ENCODE measurements at places on chromosomes 2 and 18.

DNA sequence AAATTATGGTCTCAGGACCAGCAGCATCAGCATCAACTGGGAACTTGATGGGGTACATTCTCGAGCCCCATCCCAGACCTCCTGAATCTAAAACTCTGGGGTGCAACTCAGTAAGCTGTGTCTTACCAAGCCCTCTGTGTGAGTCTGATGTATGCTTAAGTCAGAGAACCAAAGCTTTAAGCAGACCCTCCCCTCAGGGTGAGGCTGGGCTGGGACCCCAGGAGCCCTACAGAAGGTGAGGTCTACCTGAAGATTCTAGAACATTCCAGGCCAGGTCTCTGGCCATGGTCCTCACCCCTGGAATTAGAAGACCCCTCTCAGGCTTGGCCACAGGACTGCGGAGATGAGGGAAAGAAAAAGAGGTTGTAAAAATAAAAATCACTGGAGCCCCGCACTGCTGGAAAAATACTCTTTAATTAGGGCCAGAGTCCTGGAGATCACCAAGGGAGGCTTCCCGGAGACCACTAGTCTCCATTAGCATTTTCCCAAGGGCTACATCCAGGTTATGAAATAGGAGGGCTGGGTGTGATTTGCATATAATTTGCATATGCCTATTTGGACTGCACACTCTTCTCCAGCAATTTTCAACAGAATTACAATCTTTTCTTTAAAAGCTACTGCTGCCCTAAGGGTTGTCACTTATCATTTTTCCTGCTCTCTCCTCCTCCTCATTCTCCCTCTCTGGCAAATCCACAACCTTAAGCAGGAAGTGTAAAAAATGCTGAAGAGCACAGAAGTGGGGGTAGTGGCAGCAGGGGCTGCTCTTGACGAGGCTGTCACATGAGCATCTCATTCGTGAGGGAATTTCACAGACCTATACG, 100.2 kb downstream of the ZBTB7C start:
- no peak for DNase-seq

- DNase-seq: no peak
These were observed 310.3 kb upstream of the DLGAP1 start for GRCh38 chr18:4765401-4765800.

DNA sequence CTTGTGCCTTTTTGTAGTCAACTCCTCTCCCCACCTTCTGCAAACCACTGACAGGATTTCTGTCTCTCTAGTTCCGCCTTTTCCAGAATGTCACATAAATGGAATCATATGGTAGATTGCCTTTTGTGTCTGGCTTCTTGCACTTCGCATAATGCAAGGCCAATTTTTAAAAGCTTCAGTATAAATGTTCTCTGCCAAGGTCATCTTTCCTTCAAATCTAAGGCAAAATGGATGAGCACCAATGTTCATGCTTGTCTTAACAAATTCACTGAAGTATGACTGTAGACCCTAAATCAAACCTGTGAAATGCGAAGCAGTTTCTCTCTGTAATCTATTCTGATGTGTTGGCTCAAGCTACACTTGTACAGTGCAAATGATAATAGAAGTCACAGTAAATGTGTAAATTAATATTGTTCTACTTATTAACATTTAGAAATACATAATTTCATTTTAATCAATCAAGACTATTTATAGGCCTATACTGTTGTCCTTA, 92.8 kb upstream of the GLS start:
- DNase-seq: no peak

GRCh38 chr18:31248783-31249521, 69.0 kb upstream of the DSG1 start:
- DNase-seq: peak; percentile 22

- no peak for DNase-seq
These were observed 62.2 kb downstream of the EDAR start for GRCh38 chr2:108926561-108927380.

DNA sequence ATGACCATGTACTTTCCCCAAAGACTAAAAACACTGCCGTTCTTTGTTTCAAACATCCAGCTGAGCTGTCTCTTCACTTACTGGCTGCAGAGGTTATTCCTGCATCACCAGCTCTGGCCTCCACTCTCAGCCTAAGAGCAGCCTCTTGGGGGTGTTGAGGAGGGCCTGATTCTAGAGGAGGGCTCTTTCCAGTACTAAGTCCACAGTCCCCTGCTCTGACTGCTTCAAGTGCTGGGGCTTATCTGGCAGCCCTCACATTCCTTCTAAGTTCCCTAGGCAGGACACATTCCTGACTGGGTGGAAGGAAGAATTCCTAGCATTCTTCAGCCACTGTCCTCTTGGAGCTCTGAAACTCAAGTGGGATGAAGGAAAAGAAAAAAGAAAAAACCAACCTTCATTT, 32.9 kb upstream of the EHBP1 start:
- peak; percentile 50 for DNase-seq

GRCh38 chr2:66507673-66508201, 72.8 kb downstream of the MEIS1 start:
- no peak for DNase-seq

GRCh38 chr2:54061272-54061671, 54.1 kb upstream of the ACYP2 start:
- DNase-seq: no peak

- DNase-seq: no peak
These were observed 339.2 kb downstream of the EN1 start for GRCh38 chr2:118508282-118508681.

- DNase-seq: no peak
These were observed 79.1 kb upstream of the KCNH7 start for GRCh38 chr2:162917626-162918025.

DNA sequence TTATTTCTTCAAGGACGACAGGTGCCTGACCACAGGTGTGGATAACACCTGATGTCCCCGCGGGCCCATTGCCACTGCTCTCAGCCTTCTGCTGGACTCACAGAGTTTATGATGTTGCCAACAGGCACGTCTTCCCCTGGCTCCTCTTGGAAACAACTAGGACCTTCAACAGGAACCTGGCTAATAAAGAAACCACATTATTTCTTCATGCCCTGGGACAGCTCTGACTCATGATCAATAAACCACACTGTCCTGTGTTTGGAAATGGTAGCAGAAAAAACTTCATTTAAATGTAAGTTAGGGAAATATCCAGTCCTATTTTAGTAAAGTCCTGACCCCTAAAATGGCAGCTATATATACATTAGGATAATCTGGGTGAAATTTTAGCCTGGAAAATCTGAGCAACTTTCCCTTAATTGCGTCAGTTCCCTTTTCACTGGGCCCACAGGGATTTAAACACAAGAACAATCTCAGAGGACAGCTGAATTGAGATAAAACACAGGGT, 158.9 kb downstream of the VAPA start:
- peak; percentile 44 for DNase-seq

DNA sequence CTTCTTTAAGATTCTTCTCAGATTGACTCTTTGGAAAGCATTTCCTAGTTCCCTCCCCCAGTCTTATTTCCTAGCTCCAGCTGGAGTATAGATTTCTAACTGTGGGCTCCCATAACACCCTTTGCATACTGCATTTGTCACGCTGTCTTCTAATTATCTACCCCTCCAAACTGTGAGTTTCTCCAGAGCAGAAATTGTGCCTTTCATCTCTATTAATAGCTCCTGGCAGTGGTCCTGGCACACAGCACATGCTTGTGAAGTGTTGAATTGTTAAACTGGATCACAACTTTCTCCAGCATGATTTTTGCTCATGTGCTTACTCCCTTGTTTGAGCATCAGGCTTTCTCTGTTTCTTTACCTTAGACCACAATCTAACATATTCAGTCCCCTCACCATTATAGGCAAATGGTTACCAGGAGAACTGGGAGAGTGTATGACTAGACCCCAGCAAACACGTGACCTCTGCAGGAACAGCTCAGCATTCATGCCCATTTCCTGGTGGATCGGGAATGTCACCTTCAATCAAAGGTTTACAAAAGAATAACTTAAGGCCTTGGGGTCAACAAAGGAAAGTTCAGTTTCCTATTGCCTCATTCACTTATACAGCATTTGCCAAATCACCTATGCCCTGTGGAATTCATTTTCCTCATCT, 175.7 kb upstream of the TANK start:
- DNase-seq: no peak

- no peak for DNase-seq
These were observed 10.6 kb downstream of the EMX1 start for GRCh38 chr2:72927619-72928550.

GRCh38 chr2:126634273-126634861, 21.6 kb upstream of the GYPC start:
- DNase-seq: no peak

GRCh38 chr18:49814147-49814499, 790 bp upstream of the ACAA2 start:
- peak; percentile 48 for DNase-seq

- DNase-seq: peak; percentile 56
These were observed 65.8 kb downstream of the RTP5 start for GRCh38 chr2:241935314-241935713.

GRCh38 chr2:218022851-218023530, 20.2 kb upstream of the TNS1 start:
- DNase-seq: no peak

- no peak for DNase-seq
These were observed 699.9 kb upstream of the SLC8A1 start for GRCh38 chr2:41151746-41152145.

DNA sequence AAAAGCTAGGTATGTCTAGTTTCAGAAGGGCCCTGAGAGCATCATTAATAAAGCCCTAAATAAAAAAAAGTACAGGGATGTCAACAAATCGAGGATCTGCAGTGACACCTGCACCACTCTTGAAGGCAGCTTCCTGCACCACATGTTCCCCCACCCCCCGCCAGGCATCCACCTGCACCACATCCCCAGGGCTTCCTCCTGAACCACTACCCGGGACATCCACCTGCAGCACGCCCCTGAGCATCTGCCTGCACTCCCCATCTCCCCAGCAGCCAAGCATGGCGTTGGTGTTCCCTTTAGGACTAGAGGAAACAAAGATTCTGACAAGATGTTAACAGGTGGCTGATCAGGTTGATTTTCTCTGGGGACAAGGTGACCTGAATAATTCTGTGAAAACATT, 55.2 kb downstream of the DLGAP1 start:
- no peak for DNase-seq

GRCh38 chr18:13039806-13040205, 48.6 kb downstream of the CEP192 start:
- no peak for DNase-seq

GRCh38 chr2:71785516-71785981, 332.2 kb downstream of the DYSF start:
- no peak for DNase-seq

GRCh38 chr2:158006961-158007719, 94.5 kb upstream of the UPP2 start:
- DNase-seq: no peak

- no peak for DNase-seq
These were observed 360.8 kb downstream of the RBM43 start for GRCh38 chr2:150900913-150901312.

- no peak for DNase-seq
These were observed 411 bp downstream of the NARS1 start for GRCh38 chr18:57621246-57621604.
